ENCODE measurements at places on chromosomes 12 and 14. TPM values are rescaled to one million over a fixed set of nuclear protein-coding genes. Genes with fewer than 3 reads are reported as not detected.

- H3K27me3 ChIP-seq = no peaks in the 10 kb centered on the region
- H3K4me3 ChIP-seq = peak overlapping the region; percentile 12
- no peaks in the 10 kb centered on the region for H3K36me3 ChIP-seq
- peaks cover 84% of the 10 kb centered on the region for H3K4me1 ChIP-seq
- peak overlapping the region; percentile 97 for H3K27ac ChIP-seq
These were observed 11.7 kb upstream of the IRF2BPL start for GRCh38 chr14:77040059-77040740.

DNA sequence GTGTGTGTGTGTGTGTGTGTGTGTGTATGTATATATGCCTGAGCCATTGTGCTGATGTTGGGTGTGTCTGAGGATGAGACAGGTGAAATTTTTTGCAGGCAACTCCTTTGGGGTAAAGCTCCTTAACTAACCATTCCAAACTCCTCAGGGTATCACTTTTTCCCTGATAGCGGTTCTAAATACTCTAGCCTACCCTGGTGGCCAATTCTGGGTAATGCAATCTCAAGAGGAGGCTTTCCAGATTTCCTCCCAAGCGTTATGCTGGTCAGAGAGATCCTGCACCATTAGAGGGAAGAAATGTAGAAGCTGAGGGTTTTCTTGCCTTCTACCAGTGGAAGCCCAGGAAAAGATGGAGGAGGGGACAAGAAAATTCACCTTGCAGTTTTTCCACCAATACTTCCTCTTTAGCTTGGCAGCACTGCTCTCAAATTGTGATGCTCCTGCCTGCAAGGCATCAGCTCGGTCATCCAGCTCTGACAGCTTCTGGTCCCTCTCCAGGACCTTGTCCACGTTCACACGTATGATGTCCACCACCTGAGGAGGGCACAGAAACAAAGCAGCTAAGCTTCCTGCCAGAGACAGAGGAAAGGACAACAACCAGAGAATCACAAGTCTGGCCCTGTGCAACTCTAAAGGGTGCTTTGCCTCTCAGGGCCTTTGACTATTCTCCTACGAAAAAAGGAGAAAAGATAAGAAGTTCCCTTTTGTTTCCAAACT is 4.9 kb downstream of the VAMP1 start:
- no peak overlapping the region for H3K4me3 ChIP-seq
- peaks cover 12% of the 10 kb centered on the region for H3K4me1 ChIP-seq
- H3K27me3 ChIP-seq = no peaks in the 10 kb centered on the region
- H3K27ac ChIP-seq = no peak overlapping the region
- peaks cover 8% of the 10 kb centered on the region for H3K36me3 ChIP-seq

DNA sequence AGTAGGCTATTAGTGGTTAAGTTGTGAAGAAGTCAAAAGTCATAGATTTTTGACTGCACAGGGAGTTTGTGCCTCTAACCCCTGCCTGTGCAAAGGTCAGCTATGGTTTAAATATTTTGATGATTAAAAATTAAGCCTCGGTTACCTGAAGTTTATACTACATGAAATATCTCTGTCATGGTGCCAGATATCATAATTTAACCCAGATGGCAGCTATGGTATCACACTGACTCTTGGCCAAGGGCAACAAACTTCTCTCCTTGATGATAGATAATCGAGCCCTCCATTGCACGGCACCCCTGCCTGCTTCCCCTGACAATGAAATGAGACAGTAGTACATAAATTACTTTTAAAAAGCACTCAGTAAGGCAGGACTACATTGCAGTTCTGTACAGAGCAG is 80.8 kb downstream of the SLC35F4 start:
- no peaks in the 10 kb centered on the region for H3K36me3 ChIP-seq
- no peak overlapping the region for H3K27ac ChIP-seq
- H3K4me3 ChIP-seq = no peak overlapping the region

GRCh38 chr12:6208130-6208529 is 7.9 kb downstream of the CD9 start:
- H3K27me3 ChIP-seq = peaks cover 7% of the 10 kb centered on the region
- peaks cover 11% of the 10 kb centered on the region for H3K4me1 ChIP-seq
- no peak overlapping the region for H3K4me3 ChIP-seq
- no peak overlapping the region for H3K27ac ChIP-seq
- DNase-seq = no peak

DNA sequence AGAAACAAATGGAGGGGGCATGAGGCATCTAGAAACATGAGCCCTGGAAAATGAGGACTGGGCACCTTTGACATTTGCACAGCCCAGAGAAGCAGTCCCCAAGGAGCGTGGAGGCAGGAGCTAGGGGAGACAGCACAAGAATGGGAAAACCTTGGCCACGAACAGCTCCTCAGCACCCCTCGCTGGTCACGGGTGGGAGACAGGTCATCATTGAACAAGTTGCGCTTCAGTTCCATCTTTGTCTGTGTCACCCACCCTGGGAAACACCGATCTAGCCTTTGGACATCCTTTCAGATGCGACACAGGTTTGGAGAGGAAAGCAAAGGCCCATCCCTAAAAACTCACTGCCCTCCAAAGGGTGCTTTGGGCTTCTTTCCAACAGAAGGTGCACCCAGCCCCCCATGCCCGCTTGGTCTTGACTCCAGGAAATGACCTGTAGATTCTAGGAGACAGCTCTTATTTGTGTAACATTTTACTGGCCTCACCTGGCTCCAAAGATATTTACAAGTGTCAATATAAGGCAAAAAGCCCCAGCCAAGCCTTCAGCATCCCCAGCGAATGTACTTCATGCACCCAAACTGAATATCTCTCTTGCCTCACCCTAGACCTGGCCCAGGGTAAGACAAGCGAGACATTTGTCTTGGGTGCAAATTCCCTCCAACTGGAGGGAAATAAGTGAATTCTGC is 28.8 kb upstream of the CLMN start:
- H3K27ac ChIP-seq = no peak overlapping the region
- H3K4me3 ChIP-seq = no peak overlapping the region
- no peaks in the 10 kb centered on the region for H3K4me1 ChIP-seq
- no peaks in the 10 kb centered on the region for H3K36me3 ChIP-seq

DNA sequence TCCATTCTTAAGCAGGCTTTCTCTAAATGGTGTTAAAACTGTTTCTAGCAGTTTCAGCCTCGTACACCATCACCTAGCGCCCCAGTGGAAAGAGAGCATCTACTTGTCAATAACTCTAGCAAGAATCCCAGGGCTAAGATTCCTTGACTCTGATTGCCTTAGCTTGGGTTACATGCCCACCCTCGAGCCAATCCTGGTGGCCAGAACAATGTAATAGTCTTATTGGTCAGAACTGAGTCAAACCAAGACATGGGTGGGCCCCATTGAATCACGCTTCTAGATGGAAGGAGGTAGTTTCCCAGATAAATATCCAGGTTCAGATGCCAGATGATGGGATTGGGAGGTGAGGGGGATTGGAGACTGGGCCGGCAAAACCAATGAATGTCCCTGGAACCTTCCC is 55.9 kb upstream of the MED13L start:
- no peak for DNase-seq
- no peak overlapping the region for H3K27ac ChIP-seq
- H3K4me1 ChIP-seq = no peaks in the 10 kb centered on the region
- no peaks in the 10 kb centered on the region for H3K27me3 ChIP-seq

GRCh38 chr14:39419272-39419671 is 13.0 kb downstream of the FBXO33 start:
- no peak for DNase-seq
- H3K27me3 ChIP-seq = no peaks in the 10 kb centered on the region
- H3K4me3 ChIP-seq = no peak overlapping the region

- H3K27ac ChIP-seq = no peak overlapping the region
- no peaks in the 10 kb centered on the region for H3K4me1 ChIP-seq
- DNase-seq = no peak
- no peaks in the 10 kb centered on the region for H3K27me3 ChIP-seq
These were observed 29.3 kb downstream of the CCDC175 start for GRCh38 chr14:59547310-59547709.

GRCh38 chr14:77812028-77812427 is 12.1 kb downstream of the ADCK1 start:
- H3K4me3 ChIP-seq = no peak overlapping the region
- H3K27me3 ChIP-seq = no peaks in the 10 kb centered on the region
- no peaks in the 10 kb centered on the region for H3K4me1 ChIP-seq

The HSPA2 gene
- total RNA-seq = 2.4 TPM

The SLC10A1 gene
- not detected for total RNA-seq
